ENCODE measurements at places on chromosomes 4 and X.
A peak's percentile ranks its signal among the peaks of the same experiment; 100 is the strongest.

DNA sequence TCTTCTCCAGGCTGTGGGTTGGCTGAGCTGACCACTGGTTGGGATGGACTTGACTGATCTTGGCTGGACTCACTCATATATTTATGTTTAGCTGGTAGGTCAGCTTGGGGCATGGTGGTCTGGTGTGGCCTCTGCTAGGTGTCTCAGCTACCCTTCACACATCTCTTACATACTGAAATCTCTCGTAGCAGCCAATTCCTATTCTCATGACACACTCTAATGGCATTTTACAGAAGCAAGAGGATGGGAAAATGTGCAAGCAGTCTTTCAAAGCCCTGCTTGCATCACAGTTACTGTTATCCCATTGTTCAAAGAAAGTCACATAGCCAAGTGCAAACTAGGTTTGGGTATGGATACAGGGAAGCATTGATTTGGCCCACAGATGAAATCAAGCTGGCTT is 55.5 kb upstream of the PCDH18 start:
- peak; percentile 66 for DNase-seq

GRCh38 chrX:40524423-40524822 is 56.3 kb upstream of the ATP6AP2 start:
- no peak for DNase-seq

- DNase-seq = no peak
These were observed 632.2 kb downstream of the SPOCK3 start for GRCh38 chr4:166602068-166602467.

DNA sequence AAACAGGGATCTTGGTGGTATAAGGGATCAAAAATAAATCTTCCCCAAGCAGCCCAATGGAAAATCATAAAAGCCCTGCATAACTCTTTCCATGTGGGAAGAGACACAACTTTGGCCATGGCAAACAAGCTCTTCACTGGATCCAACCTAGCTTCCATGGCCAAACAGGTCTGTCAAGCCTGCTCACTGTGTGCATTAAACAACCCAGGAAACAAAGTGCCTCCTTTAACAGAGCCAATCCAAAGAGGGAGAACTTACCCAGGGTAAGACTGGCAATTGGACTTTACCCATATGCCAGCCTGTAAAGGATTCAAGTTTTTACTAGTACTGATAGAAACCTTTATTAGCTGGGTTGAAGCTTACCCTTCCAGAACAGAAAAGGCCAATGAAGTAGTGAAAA is 7.6 kb upstream of the HERC5 start:
- DNase-seq = no peak

DNA sequence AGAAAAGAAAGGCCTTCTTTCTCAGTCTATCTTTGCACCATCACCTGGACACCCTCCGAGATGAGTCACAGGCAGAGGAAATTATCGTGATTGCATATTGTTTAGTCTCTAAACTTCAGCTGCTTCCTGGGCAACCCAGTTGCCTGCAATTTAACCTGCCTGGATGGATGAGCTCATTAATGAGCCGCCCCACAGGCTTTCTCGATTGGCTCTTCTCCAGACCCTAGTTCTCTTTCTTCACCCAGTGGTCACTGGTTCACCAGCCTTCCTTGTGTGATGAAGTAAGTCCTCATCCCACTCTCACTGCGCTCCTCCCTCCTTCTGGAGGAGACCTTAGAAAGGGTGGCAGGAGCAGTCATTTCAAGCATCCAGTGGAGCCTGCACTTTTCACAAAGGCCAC is 94.4 kb downstream of the SOWAHB start:
- peak; percentile 54 for DNase-seq

DNA sequence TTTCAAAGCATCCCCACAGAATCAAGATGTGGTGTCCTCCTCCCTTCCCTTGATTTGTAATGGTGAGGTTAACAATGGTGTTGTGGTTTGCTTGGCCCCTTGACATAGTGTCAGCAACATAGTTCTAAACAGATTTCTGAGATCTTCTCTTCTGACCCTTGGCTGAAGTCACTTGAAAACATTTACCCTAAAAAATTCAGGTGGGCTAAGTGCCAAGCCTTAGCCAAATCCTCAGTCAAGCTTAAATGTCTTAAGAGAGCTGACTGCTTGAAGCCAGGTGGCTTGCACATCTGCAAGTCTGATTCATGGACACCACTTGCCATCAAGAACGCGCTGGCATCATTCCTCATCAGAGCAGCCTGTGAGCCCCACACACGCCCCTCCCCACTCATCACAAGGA is 173.2 kb downstream of the MGST2 start:
- DNase-seq = peak; percentile 14

GRCh38 chrX:40953369-40953768 is 131.9 kb upstream of the USP9X start:
- DNase-seq = no peak

DNA sequence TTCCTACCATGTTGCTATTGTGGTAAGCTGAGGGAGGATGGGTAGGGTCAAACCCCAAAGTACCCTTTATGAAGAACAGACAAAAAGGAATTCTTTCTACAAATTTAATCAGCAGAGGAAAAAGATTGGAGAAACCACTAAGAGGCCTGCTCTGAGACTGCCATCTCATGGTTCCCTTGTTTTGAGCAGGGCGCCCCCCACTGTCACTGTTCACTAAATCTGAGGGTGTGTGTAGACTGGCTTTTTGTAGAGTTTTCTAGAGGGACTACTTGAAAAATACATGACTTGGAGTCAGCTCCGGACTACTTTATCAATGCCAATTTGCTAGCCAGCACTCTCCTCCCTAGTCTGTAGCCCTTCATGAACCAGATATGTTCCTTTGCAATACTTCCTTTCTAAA is 324.8 kb downstream of the FRMPD4 start:
- DNase-seq = no peak

GRCh38 chr4:102598762-102599374 is 97.7 kb downstream of the NFKB1 start:
- no peak for DNase-seq

- no peak for DNase-seq
These were observed 30.2 kb upstream of the FAM9C start for GRCh38 chrX:13074297-13075262.

DNA sequence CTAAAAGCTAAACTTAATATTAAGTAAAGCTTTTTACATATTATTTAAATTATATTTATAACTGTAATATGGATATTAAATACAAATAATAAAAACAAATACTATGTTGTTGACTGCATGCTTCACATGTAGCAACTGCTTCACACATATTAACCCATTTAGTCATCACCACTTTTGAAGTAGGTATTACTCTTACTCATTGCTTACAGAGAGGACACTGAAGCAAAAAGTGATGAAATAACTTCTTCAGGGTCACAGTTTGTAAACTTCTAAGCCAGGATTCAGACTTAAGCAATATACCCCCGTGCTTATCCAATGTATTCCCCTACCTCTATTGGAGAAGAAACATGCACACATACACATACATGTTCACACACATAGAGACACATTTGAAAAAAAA is 166.6 kb downstream of the DKK2 start:
- DNase-seq = no peak

DNA sequence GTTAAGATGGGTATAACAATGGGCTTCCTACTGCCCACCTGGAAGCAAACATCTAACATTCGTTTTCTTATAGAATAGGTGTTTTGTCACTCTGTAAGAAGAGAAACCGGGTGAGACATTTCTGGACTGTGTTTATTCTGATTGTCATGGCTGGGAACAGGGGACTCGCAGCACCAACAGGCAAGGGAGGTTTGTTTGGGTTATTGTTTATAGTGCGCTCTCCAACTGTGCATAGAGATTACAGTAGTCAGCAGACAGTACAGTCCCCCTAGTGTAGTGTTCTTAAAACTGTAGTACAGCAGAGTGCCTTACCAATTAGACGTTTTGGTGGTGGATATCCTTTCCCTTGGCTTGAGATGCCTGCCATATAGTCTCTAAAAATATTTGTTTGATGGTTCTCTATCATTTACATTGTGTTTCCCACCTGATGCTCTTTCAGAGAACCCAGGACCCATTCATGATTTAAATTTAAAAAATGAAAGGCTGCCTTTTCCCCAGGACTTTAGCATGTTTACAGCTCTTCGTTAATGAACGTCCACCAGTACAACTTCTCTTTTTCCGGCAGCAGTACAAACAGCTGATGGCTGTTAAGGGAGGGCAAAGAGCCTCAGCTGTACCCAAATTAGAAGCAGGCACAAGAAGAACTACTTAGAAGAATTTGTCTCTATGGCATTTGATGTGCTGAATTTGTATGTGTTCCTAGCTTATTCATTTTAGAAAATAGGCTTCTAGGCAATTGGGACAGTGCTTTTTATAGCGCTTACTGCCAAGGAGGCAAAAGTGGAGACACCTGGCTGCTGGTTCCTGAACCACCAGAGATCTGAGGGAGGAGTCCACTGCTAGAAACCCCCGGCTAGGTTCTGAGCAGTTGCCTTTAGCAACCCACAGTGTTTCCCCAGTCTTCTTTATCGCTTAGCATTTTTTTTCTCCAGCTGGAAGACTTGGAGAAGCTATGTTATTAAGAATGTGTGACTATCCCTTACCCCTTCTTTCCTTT is 1.0 kb upstream of the RNF150 start:
- DNase-seq = no peak

GRCh38 chrX:125398959-125399440 is 79.3 kb downstream of the TEX13C start:
- no peak for DNase-seq

GRCh38 chr4:10114147-10114546 is 2.5 kb downstream of the WDR1 start:
- no peak for DNase-seq

GRCh38 chrX:21740329-21741274 is 17.3 kb downstream of the SMPX start:
- DNase-seq = no peak

GRCh38 chrX:130105244-130105643 is 5.1 kb downstream of the ELF4 start:
- no peak for DNase-seq

DNA sequence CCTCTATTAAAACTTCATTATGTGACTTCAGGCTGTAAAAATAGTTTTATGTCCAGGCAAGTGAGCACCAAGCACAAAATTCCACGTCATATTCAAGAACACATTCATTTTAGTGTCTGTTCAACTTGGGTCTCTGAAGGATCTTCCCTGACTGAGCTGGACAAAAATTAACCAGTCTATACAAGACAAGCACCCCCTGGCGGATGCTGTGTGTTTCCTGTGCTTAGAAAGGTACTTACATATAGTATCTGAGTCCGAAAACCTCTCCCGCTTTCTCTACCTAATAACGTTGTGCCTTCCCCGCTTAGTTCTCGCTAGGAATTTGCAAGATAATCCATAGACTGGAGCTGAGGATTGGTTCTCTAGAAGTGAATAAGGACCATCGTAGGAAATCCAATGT is 2214.5 kb upstream of the TENM3 start:
- DNase-seq = no peak

DNA sequence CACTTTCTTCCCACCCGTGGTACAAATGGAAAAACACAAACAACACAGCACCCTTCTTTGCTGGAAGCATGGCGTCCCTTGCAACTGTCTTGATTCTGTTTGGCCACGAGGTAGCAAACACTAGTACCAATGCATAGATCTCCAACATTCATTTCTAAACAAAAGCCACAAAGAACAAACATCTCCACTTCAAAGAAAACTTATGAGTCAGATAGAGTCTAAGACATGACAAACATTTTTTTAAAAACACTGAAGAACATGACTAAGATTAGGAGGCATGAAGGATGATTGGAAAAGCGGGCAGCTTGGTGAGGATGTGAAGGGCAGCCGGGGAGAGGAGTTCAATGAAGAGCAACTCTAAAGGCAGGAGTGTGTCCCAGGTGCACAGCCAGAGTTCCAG is 197.6 kb upstream of the FAM9B start:
- DNase-seq = no peak

GRCh38 chr4:1567519-1567807 is 116.7 kb downstream of the FAM53A start:
- no peak for DNase-seq

DNA sequence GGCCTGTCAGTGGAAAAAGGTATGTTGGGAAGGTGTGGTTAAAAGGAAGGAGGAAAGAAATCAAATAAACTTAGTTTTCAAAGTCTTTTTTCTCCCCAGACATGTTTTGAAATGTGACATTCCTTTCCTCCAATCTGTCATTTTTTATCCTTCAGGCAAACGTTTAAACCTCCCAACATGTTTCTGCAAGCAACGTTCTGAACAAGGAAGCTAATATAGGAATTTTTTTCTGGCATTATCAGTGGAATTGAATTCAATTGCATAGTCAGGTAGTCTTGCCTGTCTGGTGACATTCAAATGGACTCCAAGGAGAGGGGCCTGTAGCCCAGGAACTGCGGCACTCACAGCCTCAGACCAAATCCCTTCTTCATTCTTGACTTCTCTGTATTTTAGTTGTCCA is 30.0 kb upstream of the RASSF6 start:
- DNase-seq = no peak

GRCh38 chrX:31355206-31355955 is 283.5 kb upstream of the FTHL17 start:
- no peak for DNase-seq

DNA sequence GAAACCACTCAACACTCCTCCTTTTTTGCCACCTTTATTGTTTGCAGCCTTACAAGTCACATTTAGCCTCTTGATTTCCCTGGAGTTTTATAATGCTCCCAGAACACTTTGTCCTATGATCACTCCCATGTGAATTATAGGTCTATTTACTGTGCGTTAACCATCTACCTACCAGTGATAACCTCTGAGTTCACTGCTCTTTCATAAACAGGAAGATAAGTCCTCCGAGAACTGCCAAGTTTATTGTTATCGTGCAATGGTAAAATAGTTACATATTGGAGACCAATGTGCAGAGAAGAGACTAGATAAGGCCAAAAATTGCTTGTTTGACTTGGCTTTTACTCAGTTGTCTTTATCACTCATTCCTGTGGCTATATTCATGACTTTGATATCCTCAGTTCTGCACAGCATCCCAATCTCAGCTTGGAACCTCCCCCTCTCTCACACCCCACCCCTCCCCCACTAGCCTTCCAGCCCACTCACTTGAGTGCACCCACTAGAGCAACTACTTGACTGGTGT is 12.9 kb upstream of the NUDT9 start:
- peak; percentile 19 for DNase-seq

GRCh38 chrX:11702965-11703631 is 37.4 kb upstream of the ARHGAP6 start:
- DNase-seq = no peak

DNA sequence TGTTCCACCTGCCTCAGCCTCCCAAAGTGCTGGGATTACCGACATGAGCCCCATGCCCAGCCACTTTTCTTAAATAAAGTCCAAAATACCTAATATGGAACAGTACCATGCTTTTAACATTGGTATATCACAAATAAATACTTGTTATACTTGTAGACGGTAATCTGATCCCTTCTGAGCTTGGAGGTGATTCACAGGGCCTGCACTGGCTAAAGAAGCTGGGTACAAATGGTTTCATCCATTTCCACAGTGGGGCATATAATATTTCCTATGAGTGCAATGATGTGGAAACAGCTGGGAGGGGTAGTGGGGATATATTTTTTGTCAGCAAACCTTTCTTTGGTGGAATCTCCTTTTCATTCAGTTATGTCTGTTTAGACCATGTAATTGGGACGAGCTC is 35.8 kb downstream of the PLK4 start:
- DNase-seq = no peak

- DNase-seq = no peak
These were observed 26.2 kb downstream of the ARAP2 start for GRCh38 chr4:36218121-36218520.

Measured in fibroblast of the aortic adventitia (primary cell).